Stimulated activated CD4-positive, alpha-beta T cell treated with anti-CD3 and anti-CD28 coated beads, Interleukin-4, amount 100 ng/mL, for 48 hours (primary cell): ENCODE measurements at places on chromosomes 12 and 14.

DNA sequence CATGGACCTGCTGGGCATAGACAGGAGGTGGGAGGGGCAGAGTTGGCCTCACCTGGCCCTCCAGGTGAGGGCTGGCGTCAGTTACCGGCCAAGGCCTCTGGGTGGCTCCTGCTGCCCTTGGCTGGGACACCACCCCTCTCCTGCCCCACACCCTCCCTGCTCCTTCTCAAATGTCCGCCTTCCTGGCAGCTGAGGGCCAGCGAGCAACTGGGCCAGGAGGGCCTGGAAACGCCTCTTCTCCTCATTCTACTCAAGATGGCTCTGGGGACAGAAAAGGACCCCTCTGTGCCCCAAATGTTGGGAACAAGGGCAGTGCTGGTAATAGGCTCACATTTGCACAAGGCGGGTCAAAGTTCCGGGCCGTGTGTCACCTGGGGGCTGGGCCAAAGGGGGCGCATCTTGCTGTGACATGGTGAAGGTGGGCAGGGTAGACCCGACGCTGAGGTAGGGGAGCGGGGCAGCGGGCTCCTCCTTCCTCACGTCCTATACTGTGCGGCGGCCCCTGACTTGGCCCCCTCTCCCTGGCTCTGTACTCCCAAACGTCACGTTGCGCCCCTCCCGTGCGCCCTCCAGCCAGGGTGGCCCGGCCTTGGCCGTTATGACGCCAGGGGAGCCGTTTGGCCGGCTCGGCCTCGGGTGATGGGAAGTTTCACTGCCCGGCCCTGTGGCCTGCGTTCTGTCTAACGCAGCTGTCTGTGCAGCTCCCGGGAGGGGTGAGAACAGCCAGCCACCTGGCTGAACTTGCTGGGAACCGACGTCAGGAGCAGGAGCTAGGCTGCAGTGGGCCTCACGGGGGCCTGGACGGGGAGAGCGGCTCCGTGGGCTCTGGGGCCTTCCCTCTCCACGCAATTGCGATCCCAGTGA, 18.0 kb upstream of the DLK1 start:
- no peak for DNase-seq

DNA sequence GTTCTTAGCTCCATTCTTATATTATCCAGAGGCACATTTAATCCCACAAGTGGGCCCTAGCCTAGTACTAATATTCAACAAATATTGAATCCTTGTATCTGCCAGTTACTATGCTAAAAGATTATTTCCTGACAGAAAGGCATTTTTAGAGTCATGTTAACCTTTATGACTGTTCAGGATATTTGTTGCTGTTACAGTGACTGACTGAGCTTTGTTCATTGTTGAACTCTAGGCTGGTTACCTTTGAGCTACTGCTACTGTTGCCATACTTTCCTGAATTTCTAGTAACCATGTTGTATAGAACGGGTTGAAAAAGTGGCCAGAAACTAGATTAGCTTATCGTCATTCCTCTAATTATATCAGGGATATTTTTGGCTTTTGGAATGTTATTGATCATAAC, 29.8 kb downstream of the DNM1L start:
- no peak for DNase-seq

- no peak for DNase-seq
Measured at GRCh38 chr12:104638218-104638850, 181.6 kb downstream of the CHST11 start.

- DNase-seq = no peak
Measured at GRCh38 chr14:56694609-56695008, 115.0 kb downstream of the TMEM260 start.

DNA sequence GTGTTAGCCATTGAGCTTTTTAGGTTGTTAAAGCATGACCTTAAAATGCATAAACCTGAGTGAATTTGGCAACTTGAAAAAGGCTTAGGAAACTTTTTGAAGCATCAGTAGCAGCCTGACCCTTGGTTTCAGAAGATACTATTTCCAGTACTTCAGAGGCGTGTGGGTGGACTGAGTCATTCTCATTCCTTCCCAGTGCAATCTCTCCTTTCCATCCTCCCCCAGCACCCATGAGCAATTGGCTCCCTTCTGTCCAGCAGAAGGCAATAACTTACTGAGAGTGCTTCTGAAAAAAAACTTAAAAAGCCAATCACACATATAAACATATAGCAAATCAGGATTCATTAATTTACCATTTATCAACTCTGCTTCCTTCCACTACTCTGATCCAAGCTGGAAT, 299.3 kb upstream of the STXBP6 start:
- no peak for DNase-seq

DNA sequence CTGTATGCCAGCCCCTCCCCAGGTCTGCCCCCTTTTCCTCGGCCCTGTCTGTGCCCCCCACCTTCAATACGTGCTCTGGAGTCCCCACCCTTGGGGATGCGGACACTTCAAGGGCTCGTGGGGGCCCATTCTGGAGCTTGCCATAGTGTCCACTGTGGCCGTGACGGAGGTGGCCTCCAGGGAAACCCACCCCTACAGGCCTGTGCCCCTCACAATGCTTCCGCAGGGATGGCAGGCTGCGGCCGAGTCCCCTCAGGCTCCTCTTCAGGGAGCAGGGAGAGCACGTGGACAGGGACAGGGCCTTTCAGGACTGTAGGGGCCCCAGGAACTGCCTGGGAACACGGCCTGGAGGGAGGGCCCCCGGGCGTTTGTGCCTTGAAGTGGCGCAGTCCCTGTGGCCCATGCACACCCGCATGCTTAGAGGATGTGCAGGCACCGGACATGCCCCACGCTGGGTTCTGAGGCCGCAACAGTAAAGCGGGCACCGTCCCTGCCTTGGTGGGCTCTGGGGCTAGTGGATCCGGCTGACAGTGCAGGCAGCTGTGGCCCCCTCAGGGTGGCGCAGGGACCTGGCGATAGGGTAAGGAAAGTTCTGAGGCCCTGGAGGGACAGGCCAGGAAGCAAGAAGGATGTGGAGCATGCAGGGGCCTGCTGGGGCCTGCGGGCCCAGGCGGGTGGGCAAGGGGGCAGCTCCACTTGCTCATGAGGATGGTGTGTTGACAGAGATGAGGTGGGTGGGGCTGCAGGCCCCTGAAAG, 209.0 kb upstream of the RTL1 start:
- no peak for DNase-seq

DNA sequence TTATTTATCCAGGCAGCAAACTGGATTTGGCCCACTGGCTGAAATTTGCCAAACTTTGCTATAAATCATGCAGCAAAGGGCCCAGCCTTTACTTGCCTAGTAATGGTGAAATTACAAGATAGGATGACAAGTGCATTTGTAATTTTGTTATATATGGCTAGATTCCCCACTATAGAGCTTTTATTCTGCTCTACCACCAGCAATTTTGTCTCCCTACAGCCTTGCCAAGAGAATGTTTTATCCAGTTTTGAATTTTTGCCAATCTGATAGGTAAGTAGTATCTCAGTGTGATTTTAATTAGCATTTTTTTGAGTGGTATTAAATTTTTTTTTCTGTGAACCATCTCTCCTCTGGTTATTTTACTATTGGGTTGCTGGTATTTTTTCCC, 161.6 kb downstream of the SLC41A2 start:
- no peak for DNase-seq

- DNase-seq = no peak
Measured at GRCh38 chr12:2359725-2360629, 307.2 kb downstream of the CACNA1C start.

DNA sequence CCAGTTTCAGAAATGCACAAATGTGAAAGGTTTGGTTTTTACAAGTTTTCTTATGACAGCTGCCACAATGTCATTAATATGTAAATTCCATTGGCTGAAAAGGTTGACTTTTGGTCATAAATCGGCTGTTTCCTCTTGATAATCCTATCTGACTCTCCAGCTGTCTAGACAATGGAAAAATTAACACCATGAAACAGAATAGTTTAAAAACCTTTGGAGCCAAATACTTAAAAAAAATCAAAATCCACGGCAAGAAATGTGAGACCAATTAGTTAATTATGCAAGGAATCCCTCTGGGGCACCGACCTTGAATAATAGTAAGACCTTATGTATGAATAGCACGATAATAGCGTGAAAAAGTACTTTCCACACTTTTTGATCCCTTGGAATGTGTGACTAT, 138.0 kb downstream of the ZNF664 start:
- DNase-seq = no peak

DNA sequence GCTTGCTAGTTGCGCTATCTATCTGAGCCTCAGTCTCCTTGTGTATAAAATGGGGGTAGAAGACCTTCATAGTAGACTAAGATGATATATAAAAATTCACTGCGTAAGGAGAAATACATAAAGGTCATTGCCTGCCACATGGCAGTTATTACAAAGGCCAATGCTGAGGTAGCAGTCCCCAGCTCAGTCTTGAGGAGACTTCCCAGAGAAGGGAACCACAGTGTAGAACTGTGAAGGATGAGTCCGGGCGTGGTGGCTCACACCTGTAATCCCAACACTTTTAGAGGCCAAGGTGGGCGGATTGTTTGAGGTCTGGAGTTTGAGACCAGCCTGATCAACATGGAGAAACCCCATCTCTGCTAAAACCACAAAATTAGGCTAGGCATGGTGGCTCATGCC, 17.1 kb upstream of the SP7 start:
- DNase-seq = no peak

- no peak for DNase-seq
Measured at GRCh38 chr14:77761205-77761931, 412 bp upstream of the SNW1 start.

DNA sequence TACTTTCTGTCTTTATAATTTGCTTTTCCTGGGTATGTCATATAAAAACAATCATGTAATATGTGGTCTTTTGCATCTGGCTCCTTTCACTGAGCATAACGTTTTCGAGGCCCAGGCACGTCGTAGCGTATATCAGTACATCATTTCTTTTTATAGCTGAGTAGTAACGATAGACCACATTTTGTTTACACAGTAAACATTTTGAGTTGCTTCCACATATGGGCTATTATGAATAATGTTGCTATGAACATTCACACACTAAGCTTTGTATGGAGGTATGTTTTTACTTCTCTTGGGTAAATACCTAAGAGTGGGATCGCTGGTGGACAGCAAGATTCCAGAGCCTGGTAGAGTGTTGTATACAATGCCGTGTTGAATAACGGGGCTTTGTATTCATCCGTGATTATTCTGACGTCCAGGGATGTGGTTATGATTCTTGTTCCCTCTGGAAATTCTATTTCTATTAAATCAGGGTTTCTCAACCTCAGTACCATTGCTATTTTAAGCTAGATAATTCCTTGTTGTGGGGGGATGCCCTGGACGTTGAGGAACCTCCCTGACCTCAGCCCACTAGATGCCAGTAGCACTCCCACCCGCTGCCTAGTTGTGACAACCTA, 38.9 kb upstream of the CIT start:
- no peak for DNase-seq

DNA sequence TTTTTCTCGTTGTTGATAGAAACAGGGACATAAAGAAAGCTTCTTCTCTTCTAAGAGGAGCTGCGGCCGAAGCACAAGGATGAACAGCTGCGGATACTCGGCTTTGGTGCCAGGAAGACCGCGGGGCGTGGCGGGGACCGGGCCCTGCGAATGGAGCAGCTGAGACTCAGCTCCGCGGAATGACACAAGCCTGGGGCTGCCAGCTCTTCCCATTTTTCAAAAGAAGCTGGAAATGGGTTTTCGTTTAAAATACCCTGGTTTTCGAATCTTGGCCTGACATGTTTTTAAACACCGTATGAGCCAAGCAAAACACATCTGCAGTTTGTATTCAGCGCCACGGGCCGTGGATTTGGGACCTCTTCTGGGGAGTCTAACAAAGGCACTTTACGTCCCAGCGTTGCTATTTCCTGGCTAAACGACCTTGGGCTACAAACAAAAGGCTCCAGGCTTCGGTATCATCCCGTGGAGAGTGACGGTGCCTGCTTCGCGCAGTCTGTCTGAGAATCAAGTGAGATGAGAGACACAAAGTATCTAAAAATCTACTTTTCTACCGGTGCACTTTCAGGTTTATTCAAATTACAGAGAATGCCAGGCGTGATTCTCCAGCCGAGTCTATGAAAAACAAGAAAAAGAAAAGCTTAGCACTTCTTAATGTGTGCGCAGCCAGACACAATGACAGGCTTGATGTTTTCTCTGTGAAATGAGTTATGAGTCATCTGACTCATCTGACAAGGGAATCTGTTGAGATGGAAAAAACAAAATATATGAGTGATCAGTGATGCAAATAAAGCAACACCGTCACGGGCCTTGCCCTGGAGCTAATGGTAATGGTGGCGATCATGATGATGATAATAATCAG, 114.0 kb upstream of the TMEM132D start:
- DNase-seq = no peak

DNA sequence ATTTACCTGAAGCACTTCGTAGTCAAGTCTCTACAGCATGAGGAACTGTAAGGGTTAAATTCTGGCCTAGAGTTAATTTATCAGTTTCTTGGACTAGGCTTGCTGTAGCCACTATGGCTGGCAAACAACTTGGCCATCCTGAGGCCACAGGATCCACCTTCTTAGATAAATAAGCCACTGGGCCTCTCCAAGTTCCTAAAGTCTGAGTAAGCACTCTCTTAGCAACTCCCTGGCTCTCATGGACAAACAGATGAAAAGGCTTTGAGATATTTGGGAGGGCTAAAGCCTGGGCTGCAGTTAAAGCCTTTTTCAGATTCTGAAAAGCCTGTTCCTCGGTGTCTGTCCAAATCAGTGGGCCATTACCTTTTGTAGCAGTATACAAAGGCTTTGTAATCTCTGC, 675.0 kb downstream of the TMEM121 start:
- no peak for DNase-seq

GRCh38 chr12:6158749-6159148, 34.3 kb upstream of the VWF start:
- no peak for DNase-seq

DNA sequence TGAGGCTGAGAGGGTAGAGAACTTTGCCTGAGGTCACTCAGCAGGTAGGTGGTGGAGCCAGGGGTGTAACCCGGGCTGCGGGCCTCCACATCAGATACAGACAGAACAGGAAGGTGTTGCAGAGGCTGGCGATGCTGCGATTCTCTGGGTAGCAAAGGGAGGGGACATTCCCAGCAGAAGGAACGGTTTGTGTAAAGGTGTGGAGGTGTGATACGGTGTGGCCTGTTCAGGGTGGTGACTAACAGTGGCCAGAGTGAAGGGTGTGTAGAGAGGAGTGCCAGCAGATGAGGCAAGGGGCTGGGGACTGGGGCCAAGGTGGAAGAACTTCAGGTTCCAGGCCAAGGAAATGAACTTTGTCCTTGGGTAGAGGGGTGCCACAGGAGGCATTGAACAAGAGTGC, 18.2 kb upstream of the FAIM2 start:
- no peak for DNase-seq

GRCh38 chr12:95549392-95550084, 1.7 kb downstream of the USP44 start:
- DNase-seq = no peak

- no peak for DNase-seq
Measured at GRCh38 chr12:13534242-13534641, 337.7 kb downstream of the EMP1 start.

DNA sequence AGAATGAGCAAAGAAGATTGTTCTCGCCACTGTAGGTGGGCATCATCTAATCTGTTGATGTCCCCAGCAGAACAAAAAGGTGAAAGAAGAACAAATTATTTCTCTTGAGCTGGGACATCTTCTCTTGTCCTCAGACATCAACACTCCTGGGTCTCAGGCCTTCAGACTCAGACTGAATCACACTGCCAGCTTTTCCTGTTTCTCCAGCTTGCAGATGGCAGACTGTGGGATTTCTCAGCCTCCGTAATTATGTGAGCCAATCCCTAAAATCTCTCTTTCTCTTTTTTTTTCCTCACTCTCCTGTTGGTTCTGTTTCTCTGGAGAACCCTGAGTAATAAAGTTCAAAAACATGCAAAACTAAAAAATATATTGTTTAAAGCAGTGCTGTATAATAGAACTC, 3.7 kb upstream of the TMPRSS12 start:
- no peak for DNase-seq

GRCh38 chr14:34623506-34623905, 6.4 kb downstream of the SNX6 start:
- DNase-seq = no peak
